H7 (cell line): ENCODE measurements at places on chromosomes 1 and 21. TPM values are rescaled to one million over a fixed set of nuclear protein-coding genes. Genes with fewer than 3 reads are reported as not detected.
A peak's percentile ranks its signal among the peaks of the same experiment; 100 is the strongest.

Gene ACOT11
- total RNA-seq: 5.0 and 5.4 TPM in 2 replicates

Gene LCE7A
- not detected in 2 replicates for total RNA-seq

GRCh38 chr1:198173832-198174231, 17.0 kb downstream of the NEK7 start:
- no peak for DNase-seq

Gene FOXO6
- total RNA-seq: 0.97 and 1.00 TPM in 2 replicates

Gene RSPH1
- 0.15 TPM in 1 of 2 replicates, not detected in the other for total RNA-seq

GRCh38 chr1:4108331-4108730, 208.3 kb upstream of the C1orf174 start:
- no peak for DNase-seq

GRCh38 chr1:212771341-212771740, 20.2 kb downstream of the NSL1 start:
- DNase-seq: no peak

DNA sequence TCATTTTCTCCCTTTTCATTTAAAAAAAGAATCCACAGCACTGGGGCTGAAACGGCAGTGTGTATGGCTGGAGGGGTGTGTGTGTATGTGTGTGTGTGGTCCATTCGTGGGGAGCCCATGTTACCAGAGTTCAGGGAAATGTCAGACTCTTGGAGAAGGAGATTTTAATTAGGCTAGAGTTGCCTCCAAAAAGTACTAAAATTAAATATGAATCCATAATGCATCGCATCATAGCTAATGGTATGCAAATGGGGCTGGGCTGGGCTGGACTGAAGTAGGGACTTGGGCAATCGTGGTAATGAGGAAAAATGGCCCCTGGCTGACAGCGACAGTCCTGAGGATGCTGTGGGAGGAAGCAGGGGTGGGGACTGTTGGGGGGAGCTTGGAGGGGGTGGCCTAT, 24.8 kb downstream of the GRIK3 start:
- DNase-seq: no peak

DNA sequence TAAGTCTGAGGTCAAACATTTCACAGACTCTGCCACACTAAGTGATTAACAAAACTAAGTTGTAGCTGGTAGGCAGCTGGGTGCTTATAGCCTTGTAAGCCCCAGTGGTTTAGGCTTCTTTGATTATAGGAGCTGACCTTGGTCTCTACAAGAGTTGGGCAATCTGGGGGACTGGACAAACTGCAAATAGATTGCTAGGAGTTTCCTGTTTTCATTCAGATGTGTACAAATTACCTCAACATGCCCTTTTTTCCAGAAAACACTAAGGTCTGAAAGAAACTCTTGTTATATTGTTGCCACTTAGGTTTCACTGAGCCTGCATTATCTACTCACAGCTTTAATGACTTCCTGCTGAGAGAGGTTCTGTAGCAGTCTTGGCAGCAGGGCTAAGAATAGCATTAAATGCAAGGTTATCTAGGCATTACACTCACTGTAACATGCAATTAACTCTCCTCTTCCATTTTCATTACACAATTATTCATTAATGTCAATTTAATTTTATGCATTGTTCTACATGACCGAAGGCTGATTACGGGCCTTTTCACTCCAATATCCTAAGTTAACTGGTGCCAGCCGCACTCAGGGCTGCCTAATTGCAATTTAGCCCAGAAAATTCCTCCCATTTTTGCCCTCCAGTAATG, 314.0 kb downstream of the LMO4 start:
- peak; percentile 14 for DNase-seq

Gene AMPD1
- 0.10 TPM in 1 of 2 replicates, not detected in the other for total RNA-seq

DNA sequence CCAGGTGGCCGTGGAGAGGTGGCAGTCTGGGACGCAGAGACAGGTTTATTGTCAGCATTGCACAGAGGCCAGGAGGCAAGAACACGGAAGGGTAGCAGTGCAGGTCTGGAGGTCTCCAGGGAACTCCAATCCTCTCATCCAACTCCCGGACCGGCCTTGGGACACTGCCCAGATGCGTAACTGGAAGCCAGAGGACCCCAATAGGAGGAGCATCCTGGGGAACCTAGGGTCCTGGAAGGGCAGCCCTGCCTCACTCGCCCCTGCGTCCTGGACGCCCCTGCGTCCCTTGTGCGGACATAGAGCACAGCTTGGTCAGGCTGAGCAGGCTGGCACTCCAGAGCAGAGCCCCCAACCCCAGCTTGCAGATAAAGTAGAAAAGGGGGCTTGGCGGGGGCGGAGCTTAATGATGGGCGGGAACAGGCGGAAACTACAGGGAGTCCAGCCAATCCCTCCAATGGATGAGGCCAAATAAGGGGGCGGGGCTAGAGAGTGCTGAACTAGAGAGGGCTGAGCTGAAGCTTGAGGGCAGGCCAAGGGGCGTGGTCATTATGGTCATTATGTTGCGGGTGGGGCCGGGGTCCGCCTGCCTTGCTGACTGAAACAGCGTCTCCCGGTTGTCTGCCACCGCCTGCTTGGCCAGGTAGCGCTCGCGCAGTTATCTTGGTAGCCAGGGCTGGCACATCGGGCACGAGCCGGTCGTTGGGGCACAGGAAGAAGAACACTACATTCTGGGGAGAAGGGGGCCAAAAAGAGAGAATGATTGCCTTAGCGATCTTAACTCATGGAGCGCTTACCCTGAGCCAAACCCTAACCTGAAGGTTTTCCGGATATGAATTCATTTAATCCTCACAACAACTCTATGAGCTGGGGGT, 3.7 kb upstream of the ARHGEF19 start:
- peak; percentile 97 for DNase-seq

Gene RPS6KC1
- total RNA-seq: 28.3 and 35.1 TPM in 2 replicates
